ENCODE measurements at places on chromosomes 1 and 21. TPM values are rescaled to one million over a fixed set of nuclear protein-coding genes. Genes with fewer than 3 reads are reported as not detected.

Gene HSPA13
- total RNA-seq: 28.4 TPM

Gene OPRD1
- total RNA-seq: not detected

Gene IGSF3
- 0.11 TPM for total RNA-seq

Gene CA6
- total RNA-seq: not detected

Gene WNT4
- total RNA-seq: not detected

Gene DIO1
- total RNA-seq: 31.1 TPM

Gene ELF3
- 7.9 TPM for total RNA-seq

Gene RGS18
- total RNA-seq: not detected

Gene CELA2B
- not detected for total RNA-seq

Gene CRNN
- not detected for total RNA-seq

Gene PRRX1
- total RNA-seq: not detected

Gene DDAH1
- 50.2 TPM for total RNA-seq

Gene IL6R
- 3.5 TPM for total RNA-seq

Gene PODN
- not detected for total RNA-seq

Gene PHLDA3
- 33.6 TPM for total RNA-seq

Gene CRYZ
- 203 TPM for total RNA-seq

Gene TRIM58
- total RNA-seq: not detected

Gene C1QB
- total RNA-seq: not detected

Gene RBP7
- 2.0 TPM for total RNA-seq

Gene URB1
- 16.7 TPM for total RNA-seq

Gene TCEA3
- total RNA-seq: 84.6 TPM

Gene TNFRSF9
- 0.07 TPM for total RNA-seq

Gene TTC22
- not detected for total RNA-seq

Gene SLAMF8
- total RNA-seq: not detected

Gene CYP4A11
- total RNA-seq: not detected

Gene PTCH2
- 0.60 TPM for total RNA-seq

Gene FAM163A
- total RNA-seq: not detected

Gene CLCA2
- total RNA-seq: not detected

Gene ACKR1
- not detected for total RNA-seq

Gene LRRC40
- 32.7 TPM for total RNA-seq

Gene SPRR2A
- total RNA-seq: not detected

Gene LYST
- 2.7 TPM for total RNA-seq

Gene SMPDL3B
- total RNA-seq: 0.29 TPM

Gene CFHR3
- not detected for total RNA-seq

Gene TMEM50A
- 51.2 TPM for total RNA-seq

Gene MRPL20
- 127 TPM for total RNA-seq

Gene ETS2
- total RNA-seq: 28.2 TPM

Gene NPHS2
- not detected for total RNA-seq

Gene U2AF1
- 28.6 TPM for total RNA-seq
